ACHN (cell line): ENCODE measurements at places on chromosomes 7 and 10.
A peak's percentile ranks its signal among the peaks of the same experiment; 100 is the strongest.

DNA sequence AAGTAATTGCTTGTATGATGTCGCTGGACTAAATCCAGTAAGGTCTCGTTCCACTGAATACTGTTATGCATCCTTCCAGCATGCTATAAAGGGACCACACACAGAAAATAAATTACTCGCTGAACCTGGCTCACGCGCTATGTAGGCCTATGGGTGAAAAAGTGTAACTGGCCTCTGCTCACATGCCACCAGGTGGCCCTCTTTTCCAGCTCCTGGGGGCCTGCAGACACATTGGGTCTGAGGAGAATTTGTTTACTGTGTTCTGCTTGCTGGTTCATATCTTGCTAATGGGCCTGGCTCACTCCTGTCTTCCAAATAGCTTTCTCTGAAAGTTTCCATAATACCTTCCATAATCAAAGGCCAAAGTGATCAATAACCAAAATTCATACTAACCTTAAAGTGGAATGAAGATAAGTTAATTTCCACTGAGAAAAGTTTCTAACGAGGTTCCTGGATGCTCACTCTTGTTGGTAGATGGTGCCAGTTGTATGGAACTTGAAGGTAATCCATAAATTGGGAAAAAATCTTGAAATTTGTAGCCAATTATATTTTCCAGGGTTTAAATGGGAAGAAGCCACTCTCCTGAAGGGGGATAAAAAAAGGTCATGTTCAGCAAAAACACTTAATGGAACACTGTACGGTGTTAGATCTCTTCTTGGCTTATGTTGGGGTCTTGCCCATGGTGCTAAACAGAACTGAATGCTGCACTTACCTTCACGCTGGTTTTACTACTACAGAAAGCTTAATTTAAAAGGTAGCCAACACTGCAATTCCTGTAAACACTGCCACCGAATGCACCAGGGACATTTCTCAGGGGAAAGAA lies 27.0 kb upstream of the ZPBP start:
- DNase-seq: peak; percentile 13

- no peak for DNase-seq
Observed at GRCh38 chr7:94028768-94029167, 24.6 kb upstream of the BET1 start.

- DNase-seq: no peak
Observed at GRCh38 chr10:63027531-63027930, 105.6 kb upstream of the NRBF2 start.

DNA sequence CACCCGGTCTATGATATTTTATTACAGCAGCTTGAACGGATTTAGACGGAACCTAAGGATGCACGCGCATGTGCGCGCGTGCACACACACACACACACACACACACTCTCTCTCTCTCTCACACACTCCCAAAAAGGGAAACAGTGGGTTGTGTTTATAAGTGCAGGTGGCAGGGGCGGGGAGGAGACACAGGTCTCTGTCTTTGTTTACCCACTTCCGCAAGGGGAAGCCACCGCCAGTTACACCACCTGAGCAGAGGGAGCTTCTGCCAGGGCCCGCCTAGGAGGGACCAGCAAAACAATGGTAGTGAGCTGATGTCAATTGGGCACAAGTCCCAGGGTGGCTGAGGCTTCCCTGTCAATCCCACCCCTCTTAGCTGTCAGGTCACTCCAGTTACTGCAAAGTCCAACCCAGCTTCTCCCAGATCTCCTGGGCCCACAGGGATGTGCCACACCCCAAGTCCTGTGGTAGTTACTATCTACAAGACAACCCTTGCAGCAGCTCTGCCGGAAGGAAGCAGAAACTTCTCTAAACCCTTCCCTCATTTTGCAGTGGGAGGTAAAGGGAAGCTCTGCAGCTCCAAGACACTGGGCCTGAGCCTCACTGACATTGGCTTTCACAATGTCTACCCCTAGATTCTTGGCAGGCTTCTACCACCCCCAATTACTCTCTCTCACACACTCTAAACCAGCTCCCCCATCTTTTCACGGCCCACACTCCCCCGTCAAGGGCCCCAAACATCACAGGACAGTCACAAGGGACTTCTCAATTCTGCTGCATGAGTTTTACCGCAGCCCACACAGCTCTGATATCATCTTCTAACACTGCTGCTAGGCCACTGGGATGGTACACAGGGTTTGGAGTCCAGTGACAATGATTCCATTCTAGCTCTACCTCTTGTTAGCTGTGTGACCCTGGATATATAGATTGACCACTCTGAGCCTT lies 17.6 kb downstream of the ANXA11 start:
- DNase-seq: no peak

- DNase-seq: no peak
Observed at GRCh38 chr7:136654406-136654805, 214.0 kb upstream of the CHRM2 start.

DNA sequence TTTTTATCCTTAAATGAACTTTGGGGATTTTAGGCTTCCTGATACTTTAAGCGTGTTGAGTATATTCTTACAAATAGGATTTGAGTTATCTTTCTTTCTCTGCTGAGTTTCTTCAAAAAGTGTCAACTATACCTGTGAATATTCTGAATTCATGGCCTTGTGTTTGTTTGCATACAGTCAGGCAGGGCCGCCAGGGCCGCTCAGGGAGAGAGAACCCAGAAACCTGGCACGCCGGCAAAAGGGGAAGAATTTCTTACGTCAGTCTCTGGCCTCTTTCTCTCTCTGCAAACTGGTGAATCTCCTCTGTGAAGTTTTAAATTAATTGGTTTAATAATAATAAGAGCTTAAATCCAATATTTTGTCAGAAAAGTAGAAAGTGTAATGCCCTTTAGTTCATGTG lies 29.3 kb upstream of the BNIP3 start:
- no peak for DNase-seq

DNA sequence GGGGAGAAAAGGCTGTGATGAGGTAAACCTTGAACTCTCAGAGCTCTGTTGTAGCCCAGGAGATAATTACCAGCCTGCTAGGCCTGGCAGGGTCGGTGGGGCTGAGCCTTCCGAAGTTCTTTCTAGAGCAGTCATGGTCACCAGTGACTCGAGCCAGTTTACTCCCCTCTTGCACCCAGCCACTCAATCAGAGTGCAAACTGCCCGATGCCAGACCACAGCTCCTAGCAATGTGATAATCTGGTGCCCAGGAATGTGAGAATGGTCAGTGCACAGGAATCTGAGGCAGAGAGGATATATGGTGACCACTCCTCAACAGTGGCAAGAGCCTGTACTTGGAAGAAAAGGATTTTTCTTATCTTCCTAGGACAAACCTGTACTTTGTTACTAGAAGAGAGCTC lies 46.4 kb upstream of the KMT2E start:
- DNase-seq: peak; percentile 71
